Activated CD4-positive, CD25-positive, alpha-beta regulatory T cell treated with anti-CD3 and anti-CD28 coated beads, Interleukin-2, amount 50 U/mL, for 16 hours (primary cell): ENCODE measurements at places on chromosomes 5 and 9.

DNA sequence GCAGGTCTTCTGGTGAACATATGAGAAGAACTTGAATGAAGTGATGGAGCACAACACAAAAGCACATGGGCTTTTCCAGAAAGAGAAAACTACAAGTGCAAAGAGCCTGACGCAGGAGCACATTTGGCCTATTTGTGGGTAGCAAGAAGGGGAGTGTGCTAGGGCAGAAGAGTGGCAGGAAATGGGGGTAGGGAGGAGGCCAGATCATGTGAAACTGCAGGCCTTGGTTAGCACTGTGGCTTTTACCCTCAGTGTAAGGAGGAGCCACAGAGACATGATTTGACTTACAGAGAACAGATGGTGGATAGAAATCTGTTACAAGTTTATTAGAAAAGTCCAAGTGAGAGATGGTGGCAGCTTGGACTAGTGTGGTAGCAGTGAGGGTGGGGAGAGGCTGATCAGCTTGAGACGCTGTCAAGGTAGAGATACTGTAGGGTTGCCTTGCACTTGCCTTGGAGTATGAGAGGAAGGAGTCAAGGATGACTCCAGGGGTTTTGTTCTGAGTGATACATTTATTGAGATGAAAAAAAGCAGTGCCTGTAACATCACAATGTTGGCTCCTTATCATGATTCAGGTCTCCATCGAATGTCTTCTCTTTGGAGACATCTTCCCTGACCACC, 126.7 kb downstream of the PPP2R2B start:
- DNase-seq: peak; percentile 4

DNA sequence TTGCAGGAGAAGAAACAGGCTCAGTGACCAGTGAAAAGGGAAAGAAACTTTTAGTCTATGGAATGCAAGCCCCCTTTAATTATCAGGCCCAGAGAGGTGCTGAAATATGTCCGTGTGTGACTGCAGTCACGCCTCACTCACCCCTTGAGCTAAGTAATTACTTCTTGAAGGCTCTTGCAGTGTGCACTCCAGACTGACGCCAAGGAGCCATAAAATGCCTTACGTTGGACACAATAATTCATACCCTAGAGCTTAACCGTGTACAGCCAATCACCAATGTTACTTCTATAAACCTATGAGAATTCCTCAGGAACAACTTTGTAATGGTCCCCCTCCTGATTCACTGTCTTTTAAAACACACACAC, 242.2 kb downstream of the SYK start:
- DNase-seq: no peak

DNA sequence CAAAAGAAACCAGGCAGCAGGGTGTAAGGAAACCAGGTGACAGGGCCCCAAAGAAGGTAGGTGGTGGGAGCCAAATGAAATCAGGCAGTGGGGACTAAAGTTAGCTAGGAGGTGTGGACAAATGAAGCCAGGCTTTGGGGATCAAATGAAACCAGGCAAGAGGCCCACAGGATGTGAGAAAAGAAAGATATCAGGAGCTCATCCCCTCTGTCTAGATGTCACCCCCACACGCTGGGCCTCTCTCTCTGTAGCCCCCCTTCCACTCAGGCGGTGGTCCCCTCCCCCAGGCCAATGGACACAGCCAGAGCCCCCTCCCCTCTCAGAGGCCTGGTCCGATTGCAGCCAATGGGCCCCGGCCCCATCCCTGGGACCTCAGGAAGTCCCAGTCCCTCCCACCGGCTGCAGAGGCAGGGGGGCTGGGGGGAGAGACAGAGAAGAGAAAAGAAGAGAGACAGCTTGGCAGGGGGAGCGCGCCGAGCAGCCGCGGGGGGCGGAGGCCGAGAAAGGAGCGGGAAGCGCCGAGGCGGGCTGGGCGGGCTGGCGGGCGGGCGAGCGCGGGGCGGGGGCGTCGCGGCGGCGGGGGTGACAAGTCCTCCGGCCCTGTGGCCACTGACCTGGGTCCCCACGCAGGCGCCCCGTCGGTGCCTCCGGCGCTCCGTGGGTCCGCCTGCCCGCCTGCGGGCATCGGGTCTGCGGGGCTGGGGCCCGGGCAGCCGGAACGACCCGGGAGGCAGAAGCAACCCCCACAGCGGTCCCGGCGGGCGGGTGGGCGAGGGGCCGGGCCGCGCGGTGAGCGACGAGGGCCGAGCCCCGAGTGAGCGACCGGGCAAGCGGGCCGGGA, 11.9 kb downstream of the CNTFR start:
- DNase-seq: no peak

DNA sequence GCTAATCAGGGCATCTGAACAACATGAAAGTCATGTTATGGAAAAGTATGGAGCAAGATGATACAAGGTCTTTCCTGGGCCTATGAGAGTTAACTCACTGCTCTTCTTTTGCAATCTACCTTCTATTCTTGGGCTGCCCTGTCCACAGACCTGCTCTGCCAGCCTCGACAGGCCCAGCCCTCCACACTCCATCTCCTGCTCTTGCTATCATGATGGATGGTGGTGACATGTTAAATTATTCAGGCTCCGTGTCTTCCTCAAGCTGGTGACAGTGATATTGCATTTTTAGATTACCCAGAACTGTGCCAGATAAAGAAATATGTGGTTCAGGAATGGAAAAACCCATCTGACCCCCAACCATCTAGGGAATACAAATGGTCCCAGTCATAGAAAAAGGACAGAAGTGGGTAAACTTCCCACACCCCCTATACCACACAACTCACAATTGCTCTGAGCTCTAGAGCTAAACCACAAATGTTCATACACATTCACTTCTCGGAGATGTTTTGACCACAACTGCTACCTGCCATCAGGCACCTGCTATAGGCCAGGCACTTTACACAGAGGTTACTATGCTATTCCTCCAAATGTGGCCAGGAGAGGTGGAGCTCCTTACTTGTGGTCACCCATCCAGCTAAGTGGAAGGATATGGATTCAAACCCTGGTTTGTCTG, 311.3 kb downstream of the ASTN2 start:
- no peak for DNase-seq

DNA sequence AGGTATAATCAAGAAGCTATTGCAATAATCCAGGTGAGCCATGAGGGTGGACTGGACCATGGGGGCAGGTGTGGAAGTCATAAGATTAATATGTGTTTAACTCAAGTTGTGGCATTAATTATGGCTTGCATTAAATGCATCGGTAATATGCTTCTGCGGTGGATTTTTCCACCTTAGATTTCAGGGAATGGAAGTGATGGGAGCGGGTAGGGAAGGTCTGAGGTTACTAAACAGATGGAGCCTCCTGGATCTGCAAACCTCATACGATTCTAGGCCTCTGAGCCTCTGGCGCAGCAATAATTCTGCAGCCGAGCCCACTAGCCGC, 286 bp upstream of the ZNF483 start:
- no peak for DNase-seq

GRCh38 chr9:135491764-135492163, 8.7 kb upstream of the MRPS2 start:
- DNase-seq: no peak

DNA sequence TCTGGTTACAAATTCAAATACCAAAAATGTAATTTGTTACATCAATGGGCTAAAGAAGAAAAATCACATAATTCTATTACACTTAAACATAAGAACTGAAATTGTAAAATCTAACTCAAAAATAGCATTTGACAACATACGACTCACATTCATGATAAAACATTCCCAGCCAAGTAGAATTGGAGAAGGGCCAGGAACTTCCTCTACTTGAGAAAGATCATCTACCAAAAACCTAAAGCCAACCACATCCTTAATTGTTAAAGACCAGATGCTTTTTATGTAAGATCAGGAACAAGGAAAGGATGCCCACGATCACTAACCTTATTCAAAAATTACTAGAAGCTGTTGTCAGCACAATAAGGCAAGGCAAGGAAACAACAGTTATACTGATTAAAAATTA, 1819.8 kb upstream of the C9orf72 start:
- no peak for DNase-seq

DNA sequence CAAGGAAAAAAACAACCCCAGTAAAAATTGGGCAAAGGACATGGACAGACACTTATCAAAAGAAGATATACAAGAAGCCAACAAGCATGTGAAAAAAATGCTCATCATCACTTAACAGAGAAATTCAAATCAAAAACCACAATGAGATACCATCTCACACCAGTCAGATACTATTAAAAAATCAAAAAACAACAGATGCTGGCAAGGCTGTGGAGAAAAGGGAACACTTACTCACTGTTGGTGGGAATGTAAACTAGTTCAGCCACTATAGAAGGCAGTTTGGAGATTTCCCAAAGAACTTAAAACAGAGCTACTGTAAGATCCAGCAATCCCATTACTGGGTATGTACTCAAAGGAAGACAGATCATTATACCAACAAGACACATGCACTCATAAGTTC, 157.4 kb downstream of the EDIL3 start:
- no peak for DNase-seq

- no peak for DNase-seq
Measured at GRCh38 chr5:58972301-58972700, 389.4 kb downstream of the RAB3C start.

DNA sequence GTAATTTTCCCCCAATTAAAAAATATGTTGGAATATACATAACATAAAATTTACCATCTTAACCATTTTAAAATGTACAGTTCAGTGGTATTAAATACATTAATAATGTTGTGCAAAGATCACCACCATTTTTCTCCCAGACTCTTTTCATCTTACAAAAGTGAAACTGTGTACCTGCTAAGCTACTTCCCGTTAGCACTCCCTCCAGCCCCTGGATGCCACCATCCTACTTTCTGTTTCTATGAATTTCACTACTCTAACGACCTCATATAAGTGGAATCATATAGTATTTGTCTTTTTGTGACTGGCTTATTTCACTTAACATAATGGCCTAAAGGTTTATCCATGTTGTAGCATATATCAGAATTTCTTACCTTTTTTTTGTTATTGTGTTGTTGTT, 112.9 kb downstream of the HSPA4 start:
- DNase-seq: no peak

- DNase-seq: no peak
Measured at GRCh38 chr5:148620696-148621095, 33.6 kb downstream of the HTR4 start.

DNA sequence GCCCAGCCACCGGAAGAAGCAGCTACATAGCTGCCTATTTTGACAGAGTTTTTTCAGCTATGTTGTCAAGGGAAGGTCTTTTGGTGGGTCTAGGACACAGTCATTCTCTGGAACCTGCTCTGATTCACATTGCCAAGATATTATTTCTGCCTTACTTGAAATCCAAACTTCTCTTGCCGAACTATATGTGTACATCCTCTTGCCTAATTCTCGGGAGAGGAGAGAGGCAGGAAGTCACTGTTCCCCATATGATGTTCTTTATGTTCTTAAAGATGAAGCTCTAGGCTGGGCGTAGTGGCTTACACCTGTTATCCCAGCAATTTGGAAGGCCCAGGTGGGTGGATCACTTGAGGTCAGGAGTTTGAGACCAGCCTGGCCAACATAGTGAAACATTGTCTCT, 8.6 kb downstream of the TMEM252 start:
- no peak for DNase-seq

DNA sequence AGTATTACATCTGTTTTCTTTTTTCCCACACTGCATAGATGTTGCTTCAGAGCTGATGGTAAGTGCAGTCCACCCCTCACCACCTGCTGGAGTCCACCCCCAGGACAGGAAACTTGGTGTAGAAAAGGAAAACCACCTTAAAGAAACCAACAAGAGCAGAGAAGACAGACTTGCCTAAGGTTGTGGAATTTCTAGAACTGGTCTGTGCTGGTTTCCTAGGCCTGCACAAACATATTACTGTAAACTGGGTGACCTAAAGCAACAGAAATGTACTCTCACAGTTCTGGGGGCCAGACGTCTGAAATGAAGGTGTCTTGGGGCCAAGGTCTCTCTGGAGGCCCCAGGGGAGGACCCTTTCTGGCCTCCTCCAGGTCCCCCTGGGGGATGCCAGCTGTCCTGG, 293.4 kb upstream of the IRX1 start:
- DNase-seq: no peak

GRCh38 chr5:142466195-142466971, 141.6 kb upstream of the SPRY4 start:
- DNase-seq: no peak

GRCh38 chr5:177542816-177543465, 11.4 kb downstream of the FAM193B start:
- DNase-seq: no peak

GRCh38 chr5:170638051-170638450, 134.2 kb downstream of the KCNIP1 start:
- no peak for DNase-seq

DNA sequence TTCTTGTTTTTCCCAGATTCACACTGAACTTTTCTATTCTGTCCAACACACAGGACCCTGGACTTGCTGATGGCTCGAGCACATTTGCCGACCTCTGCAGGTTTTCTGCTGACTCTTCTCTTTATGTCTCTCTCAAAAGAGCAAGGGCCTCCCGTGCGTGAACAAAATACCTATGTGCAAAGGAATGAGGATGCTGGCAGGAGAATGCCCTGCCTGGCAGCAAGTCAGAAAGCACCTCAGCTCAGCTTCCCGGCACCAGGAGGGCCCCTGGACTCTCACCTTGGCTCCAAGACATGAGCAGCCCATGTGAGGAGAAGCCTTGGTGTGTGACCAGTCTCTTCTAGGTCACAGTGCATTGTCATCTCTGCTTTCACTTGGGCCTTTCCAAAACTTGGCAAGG, 36.1 kb downstream of the PAPPA start:
- DNase-seq: no peak

- no peak for DNase-seq
Measured at GRCh38 chr5:127111112-127111511, 37.8 kb upstream of the C5orf63 start.

DNA sequence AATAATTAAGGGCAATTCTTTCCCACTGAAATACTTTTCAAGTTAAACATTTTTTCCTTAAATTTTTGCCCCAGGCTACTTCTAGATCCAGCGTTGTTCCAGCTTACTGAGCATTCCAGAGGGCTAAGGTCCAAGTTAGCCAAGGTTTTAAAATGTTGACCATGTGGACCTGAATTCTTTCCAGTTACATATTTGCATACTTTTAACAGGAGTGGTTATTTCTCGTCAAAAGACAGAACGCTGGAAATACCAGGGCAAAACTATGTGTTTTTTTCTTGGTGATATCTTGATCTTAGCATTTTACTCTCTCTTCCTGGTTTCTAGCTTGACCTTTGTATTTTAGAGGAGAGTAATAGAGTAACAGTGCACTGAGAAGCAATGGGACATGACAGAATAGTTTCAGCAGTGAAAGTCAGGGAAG, 32.8 kb downstream of the TMC1 start:
- DNase-seq: no peak

DNA sequence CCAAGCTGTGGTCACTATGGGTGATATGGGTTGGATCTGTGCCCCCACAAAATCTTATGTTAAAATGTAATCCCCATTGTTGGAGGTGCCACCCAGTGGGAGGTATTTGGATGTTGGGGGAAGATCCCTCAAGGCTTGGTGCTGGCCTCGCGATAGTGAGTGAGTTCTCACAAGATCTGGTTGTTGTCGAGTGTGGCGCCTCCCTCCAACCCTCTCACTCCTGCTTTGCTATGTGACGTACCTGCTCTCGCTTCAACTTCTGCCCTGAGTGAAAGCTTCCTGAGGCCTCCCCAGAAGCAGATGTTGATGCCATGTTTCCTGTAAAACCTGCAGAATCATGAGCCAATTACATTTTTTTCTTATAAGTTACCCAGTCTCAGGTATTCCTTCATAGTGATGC, 35.5 kb downstream of the UGT3A2 start:
- DNase-seq: no peak
